Stimulated activated effector memory CD8-positive, alpha-beta T cell treated with anti-CD3 and anti-CD28 coated beads, Interleukin-12 subunit alpha, Interleukin-12 subunit beta, amount 100 ng/mL, for 72 hours (primary cell): ENCODE measurements at places on chromosomes 12 and 14.
A peak's percentile ranks its signal among the peaks of the same experiment; 100 is the strongest.

GRCh38 chr14:104926619-104927431 lies 2.1 kb downstream of the PLD4 start:
- DNase-seq: no peak

DNA sequence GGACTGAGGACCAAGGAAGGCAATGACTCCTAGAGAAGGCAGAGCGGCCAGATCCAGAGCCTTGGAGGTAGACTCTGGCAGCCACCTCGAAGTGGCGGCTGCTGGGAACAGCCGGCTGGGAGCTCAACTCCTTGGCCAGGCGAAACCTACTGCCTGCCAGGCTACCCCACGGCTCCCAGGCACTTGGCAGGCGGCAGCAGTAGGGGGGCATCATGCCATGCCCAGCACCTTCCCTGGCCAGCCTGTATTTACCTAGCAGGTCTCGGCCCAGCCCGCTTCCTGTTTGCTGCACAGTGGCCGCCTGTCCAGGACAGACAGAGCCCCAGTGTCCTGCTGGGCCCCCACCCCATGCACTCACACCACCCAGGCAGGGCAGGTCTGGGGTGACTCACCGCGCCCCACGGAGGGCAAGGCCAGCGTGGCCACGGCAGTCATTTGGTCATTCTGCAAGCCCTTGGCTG lies 10.2 kb downstream of the TRPV4 start:
- DNase-seq: no peak

GRCh38 chr12:55820679-55821078 lies 2.8 kb downstream of the ORMDL2 start:
- no peak for DNase-seq

- no peak for DNase-seq
Observed at GRCh38 chr12:78559886-78560285, 304.7 kb upstream of the SYT1 start.

GRCh38 chr14:30223385-30223785 lies 295.7 kb upstream of the PRKD1 start:
- DNase-seq: no peak

DNA sequence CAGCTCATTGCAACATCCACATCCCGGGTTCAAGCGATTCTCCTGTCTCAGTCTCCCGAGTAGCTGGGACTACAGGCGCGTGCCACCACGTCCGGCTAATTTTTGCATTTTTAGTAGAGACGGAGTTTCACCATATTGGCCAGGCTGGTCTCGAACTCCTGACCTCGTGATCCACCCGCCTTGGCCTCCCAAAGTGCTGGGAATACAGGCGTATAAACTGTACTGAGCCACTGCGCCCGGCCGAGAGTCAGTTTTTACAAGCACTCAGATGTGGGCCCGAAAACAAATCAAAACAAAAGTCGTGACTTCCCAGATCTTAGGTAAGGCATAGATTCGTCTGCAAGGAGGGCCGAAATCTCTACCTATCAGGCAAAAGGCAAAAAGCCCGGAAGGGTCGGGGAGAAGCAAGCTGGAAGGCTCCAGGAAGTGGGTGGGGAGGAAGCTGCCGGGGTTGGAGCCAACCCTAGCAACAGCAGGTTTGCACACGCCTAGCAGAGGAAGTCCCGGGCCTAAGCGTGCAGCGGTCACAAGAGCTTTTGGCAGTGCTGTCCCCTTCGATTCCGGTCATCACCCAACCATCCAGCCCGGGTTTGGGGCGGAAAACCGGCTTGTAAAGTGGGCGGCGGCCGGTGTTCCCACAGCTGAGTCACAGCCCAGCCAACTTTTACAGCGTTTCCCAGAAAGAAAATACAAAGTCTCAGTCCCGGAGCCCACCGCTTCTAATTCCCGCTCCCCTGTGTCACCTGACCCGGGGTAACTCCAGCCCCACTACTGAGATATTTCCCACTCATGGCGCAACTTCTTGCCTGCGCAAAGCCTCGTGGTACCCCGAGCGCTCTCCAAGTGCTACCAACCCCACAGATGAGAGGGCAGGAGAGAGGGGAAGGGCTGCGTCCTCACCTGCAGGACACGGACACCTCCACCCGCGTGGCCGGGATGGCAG lies 583 bp downstream of the CPNE8 start:
- DNase-seq: peak; percentile 5

GRCh38 chr12:129966146-129966995 lies 62.5 kb upstream of the TMEM132D start:
- no peak for DNase-seq

DNA sequence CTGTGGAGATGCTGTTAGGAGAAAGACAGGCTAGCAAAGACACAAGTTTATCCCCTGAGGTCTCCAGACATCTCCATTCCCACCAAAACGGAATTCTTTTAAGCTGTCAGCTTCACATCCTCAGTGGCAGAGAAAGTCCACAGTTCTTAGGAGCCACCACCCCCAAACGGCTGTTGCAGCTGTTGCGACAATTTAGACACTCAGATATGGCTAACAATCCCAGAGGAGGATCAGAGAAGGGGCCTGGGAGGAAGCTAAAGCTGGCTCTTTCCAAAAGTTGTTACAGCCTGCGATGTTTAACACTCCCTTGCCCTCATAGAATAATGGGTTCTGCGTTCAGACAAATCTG lies 1.9 kb upstream of the ATP5MC2 start:
- DNase-seq: no peak

DNA sequence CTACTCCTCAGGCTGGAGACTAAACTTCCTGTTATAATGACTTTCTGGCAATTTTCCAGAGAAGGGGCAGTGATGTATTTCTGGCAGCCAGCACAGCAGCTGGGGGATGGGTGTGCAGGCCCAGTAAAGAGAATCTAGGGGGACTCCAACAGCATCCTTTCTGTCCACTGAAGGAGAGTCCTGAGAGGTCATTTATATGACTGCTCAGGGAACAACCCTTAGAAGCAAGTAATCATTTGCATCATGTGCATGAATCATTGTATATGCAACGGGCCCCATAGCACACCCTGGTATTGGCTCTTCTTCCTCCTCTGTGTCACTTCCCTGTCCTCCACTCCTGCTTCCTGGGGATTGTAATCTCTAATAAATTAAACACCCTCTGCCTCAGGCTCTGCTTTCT lies 493.8 kb downstream of the RPS29 start:
- no peak for DNase-seq

DNA sequence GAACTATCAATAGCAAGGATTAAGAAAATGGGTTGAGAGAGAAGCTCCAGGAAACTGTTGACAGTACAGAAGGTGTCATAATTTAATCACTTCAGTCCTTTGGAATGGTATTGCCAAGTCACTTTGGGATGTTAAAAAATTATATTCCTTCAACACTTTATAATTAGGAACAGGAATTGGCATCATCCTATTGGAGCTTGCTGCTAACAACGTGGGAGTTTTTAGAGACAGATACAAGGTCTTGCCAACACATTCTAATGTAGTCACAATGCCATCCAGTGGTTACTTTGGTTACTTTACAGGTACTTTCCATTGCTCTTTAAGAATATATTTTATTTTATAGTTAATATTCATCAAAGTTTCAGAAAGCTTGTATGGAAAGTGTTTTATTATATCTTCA lies 310.1 kb downstream of the SYT1 start:
- no peak for DNase-seq

- no peak for DNase-seq
Observed at GRCh38 chr12:132606466-132606865, 3.9 kb downstream of the LRCOL1 start.

DNA sequence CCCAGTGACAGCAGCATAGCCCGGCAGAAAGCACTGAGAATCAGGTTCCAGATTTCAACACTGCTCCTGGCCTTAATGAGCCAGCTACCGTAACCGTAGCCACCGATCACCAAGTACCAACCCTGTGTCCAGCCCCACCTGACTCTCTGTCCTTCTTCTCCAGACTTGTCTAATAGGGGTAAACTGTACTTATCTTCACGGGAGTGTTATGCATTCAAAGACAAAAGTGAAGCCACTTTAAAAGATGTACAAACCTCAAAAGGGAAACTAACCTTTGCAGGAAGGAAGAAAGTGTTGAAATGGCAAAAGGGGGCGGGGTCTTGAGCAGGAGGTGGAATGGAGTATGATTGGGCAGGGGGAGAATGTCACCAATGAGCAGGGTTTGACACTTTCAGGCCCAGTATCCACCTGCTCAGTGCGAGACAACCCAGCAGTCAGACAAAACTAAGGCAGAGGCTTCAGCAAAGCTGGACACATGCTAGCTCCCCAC lies 226.1 kb downstream of the CHST11 start:
- DNase-seq: peak; percentile 86

DNA sequence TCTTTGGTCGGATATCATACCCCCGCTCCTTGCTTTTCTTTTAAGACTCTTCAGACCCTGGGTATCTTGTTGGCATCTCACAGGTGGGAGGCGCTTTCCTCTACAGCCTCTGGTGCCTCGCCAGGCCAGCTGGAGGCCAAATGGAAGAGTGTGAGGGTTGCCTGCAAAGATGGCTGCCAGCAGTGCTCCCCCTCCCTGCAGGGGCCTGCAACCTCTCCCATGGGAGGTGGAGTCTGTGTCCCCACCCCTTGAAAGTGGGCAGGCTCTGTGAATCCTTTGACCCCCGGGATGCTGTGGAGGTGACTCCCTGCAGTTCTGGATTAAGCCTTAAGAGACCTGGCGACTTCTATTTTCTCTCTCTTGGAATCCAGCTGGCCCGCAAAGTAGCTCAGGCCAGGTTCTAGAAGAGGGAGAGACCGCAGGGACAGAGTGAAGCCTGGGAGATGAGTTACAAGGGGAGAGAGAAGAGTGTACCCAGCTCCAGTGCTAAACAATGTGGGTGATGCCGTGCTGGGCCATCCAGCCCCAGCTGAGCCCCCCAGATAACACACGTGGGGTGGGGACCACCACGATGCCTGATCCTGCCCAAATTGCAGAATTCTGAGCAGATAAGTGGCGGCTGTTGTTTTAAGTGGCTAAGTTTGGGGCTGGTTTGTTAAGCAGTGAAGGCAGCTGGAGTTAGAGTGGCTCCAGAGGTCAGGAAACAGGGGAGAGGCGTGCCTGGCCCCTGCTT lies 37.9 kb upstream of the NCOR2 start:
- no peak for DNase-seq

DNA sequence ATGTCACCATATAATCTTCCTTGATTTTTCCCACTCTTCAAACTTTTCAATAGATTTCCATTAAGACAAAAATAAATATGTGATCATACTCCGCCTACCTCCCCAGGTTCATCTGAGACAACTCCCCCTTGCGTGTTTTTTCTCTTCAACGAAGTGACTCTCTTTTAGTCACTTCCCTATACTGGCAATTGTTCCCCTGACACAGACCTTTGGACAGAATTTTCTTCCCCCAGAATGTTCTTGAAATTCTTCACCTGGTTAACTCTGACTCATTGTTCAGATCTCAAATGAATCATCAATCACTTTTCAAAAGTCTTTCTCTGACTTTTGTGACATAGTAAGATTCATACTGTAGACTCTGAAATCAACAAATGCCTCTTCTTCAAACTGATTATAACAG lies 727.3 kb upstream of the LMO3 start:
- no peak for DNase-seq

DNA sequence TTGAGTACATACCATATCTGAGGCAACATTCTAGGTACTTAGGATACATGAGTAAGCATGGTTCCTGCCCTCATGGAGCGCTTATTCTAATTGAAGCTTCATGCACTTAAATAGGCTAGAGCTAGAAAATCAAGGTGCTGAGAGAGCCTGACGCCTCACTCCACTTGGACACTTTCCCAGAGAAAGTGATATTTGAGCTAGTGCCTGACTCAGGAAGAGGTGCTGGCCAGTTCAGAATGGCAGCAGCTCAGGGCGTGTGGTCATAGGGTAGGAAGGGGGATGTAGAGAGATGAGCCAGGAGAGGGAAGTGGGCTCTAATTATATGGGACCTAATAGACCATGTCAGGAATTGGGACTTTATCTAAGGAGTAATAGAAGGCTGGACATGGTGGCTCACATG lies 33.3 kb downstream of the TULP3 start:
- DNase-seq: no peak

GRCh38 chr14:83101846-83102245 lies 1568.2 kb upstream of the SEL1L start:
- DNase-seq: no peak

- no peak for DNase-seq
Observed at GRCh38 chr12:88893801-88894200, 313.5 kb upstream of the KITLG start.

GRCh38 chr12:32043928-32044549 lies 62.6 kb upstream of the BICD1 start:
- no peak for DNase-seq

- DNase-seq: no peak
Observed at GRCh38 chr14:51546603-51547258, 105.0 kb upstream of the FRMD6 start.

- no peak for DNase-seq
Observed at GRCh38 chr14:35016568-35016967, 29.5 kb upstream of the FAM177A1 start.

DNA sequence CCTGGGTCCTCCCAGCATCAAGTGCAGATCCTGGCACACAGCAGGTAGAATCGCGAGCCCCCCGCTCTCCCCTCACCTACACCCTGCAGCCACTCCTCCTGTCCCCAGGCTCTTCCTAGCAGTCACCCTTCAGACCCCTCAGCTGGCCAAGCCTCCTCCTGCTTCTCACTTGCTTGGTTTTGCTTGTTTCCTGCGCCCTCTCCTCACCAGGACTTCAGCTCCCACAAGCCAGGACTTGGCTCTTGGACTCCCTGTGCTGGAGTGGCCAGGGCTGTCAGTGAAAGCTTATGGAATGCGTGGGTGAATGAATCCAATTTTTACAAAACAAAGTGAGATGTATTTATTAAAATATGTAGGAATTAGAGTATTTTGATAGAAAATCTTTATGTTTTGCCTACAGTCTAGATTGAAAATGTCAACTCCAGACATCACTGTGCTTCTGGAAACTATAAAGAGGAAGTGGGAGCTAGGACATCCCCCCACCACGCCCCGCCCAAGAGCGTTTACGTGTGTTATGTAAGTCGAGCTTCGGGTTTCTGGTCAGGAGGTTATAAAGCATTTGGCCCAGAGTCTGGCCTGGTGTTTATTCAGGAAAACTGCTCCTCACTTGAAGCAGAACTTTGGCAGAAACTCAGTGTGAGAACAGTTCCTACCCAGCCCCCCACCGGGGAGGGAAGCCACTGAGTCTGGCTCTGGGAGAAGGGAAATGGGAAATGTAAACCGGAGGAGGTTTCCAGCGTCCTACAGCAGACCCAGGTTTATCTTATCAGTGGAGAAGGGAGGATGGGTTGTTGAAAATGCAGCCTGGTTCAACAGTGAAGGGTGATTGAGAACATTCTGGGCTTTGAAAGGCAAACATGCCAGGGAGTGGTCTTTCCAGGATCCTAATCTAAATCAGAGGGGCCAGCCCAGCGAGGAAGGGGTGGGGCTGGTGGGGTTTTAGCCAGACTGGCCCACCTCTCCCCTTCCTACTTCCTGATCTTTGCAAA lies 8.8 kb downstream of the ALDH2 start:
- no peak for DNase-seq

GRCh38 chr12:57836442-57837375 lies 9.8 kb downstream of the CTDSP2 start:
- DNase-seq: no peak

DNA sequence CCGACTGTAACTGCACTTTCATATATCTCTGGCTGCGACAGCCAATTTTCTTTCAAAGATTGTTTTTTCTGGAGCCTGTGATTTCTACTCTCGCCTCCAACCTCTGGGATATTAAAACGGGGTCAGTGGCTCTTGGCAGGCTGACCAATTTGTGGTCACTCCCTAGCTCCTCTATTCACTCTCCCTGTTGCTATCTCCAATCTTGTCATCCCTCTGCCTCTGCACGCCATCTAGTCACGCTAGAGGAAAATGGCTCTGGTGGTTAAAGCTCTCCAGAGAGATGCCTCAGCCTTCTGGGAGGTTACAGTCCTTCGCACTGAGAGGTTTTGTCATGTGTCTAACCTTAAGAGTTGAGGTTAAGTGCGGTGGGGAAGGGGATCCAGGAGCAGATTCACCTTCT lies 59.8 kb upstream of the CISTR start:
- DNase-seq: no peak
